ENCODE measurements at places on chromosomes 12 and 14.

- no peak for DNase-seq
Observed at GRCh38 chr14:95953111-95953724, 76.6 kb downstream of the TUNAR start.

DNA sequence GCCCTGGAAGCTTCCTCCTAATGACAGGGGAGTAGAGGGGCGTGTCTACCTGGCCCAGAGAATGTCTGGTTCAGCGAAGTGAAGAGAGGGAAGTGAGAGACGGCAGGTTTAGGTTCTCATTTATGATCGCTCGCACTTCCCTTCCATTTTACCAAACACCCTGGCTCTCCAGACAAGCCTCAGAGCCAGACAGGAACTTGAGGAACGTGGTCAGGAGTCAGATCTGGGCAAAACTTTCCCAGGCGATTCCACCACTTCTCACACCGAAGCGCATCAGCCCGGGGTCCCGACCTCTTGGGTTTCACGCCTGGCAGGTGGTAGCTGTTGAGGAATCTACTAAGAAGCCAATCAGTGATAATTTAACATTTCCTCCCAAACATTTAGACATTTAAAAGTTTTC lies 21.3 kb downstream of the ACTN1 start:
- DNase-seq, result no peak

- DNase-seq, result no peak
Observed at GRCh38 chr14:72643317-72643801, 250.5 kb downstream of the DPF3 start.

DNA sequence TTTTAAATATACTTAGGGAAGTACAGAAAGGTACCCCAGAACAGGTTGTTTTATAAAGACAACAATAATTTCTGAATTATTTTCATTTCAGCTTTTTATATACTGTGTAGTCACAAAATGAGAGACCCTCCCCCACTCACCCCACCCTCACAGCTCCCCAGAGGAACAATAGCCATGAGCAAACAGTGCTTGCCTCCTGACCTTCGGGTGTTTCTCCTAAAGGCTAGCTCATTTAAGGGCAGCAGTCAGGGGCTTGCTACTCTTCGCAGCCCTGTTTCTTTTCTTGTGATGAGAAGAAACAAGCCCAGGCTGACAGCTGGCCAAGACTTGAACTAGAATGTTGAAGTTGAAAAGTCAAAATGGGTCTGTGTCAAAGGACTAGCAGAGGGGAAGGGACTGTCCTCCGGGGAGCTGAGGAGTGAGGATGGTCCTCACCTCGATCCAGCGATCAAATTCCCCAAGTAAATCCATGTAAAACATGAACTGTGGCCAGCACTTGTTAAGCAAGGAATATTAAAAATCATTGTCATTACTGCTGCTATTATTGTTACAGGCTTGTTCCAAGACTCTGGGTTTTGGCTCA lies 133.8 kb upstream of the ARHGAP5 start:
- DNase-seq, result no peak

GRCh38 chr14:60151715-60152114 lies 13.5 kb downstream of the DHRS7 start:
- DNase-seq, result peak; percentile 81

DNA sequence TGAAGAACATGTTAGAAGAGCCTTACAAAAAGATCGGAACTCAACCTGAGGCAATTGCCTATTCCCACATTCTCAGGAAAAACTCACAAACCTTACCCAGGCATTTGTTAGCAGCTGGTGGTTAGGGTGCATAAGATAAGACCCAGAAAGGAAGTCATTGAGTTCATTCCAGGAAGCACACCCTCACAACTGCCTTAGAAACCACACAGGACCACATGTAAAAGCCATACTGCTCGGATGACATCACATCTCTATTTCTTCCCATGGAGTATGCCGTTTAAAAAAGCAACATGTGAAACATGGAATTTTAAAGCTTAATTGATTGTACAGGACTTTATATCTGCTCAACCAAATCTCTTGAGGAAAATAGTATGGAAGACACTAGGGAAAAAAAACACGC lies 411.2 kb downstream of the DAD1 start:
- DNase-seq, result no peak

DNA sequence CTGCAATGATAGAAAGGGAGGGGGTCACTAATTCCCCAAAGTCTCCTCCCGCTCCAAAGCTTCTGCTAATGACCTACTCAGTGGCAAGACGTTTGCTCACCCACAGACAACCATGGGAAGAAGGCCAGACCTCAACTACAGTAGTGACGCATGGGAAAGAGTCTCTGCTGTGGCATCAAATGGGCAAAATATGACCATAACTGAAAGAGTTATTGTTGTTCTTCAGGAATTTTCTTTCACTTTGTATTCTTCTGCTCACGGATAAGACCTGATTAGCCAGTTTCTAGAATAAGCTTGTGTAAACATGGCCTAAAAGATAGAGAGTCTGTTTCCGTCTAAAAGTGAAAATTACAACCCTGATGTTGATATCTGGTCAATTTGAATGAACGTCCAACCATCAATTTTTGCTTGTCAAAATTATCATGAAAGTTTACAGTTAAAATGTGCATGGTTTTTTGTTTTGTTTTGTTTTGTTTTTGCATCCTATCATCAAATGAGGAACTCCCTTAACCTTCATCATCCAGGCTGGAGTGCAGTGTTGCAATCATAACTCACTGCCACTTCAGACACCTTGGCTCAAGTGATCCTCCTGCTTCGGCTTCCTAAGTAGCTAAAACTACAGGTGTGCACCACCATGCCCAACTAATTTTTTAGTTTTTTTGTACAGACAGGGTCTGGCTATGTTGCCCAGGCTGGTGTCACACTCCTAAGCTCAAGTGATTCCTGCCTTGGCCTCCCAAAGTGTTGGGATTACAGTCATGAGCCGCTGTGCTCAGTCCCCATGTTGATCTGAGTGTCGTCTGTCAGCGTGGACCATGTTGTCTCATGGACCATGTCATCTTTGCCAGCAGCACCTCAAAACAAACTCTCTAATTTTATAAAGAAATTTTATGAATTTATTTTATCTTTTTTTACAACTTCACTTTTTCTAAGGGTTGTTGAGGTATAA lies 7.0 kb downstream of the KRT6B start:
- no peak for DNase-seq

DNA sequence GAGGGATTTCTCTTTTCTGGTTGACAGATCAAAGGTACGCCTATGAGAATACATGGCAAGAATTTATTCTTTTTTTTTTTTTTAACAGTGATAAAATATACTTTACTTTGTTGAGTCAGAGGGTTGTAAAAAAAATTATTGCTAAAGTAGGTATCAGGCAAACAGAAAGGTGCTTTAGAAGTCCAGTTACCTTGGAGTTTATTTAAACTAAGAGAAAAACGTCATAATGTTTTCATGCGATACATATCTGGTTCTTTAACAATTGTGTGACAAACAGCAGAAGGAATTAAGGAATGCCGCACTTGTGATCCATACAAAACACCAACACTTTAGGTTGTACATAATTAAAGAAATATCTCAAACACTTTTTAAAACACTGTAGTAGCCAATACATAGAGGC lies 94.2 kb downstream of the BORCS5 start:
- no peak for DNase-seq

- no peak for DNase-seq
Observed at GRCh38 chr14:67736771-67737170, 35.1 kb downstream of the RDH12 start.

GRCh38 chr12:34348836-34349672 lies 326.8 kb downstream of the ALG10 start:
- DNase-seq, result no peak

DNA sequence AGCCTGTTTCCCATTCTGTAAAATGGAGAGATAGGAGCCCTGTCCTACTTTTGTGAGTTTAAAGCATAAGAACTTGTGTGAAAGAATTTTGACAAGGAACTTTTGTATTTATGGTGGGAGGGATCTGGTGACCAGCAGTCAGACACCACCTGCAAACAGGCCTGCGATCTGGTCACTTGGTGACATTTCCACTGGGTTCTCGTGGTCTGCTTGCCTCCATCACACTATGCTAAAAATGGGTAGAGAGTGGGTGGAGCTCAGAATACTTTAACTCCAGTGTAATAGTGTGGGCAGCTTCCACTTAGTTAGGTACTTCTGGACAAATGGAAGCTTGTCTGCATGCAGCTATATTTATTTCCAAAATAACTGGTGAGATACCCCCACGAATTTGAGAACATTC lies 26.5 kb upstream of the PLXNC1 start:
- no peak for DNase-seq
